WTC11 (cell line): ENCODE measurements at places on chromosomes 6 and 20. TPM values are rescaled to one million over a fixed set of nuclear protein-coding genes. Genes with fewer than 3 reads are reported as not detected.

The PPP1R10 gene
- total RNA-seq = 83.1 to 90.5 TPM (median 85.5 TPM) in 3 replicates

The CSE1L gene
- 192 to 211 TPM (median 204 TPM) in 3 replicates for total RNA-seq

The TRIM40 gene
- total RNA-seq = not detected in 3 replicates

The PTCRA gene
- total RNA-seq = not detected in 3 replicates

The ZNF322 gene
- total RNA-seq = 42.9 to 50.8 TPM (median 47.3 TPM) in 3 replicates

The ALDH8A1 gene
- total RNA-seq = 0.17 to 0.46 TPM (median 0.23 TPM) in 3 replicates

The SLC35F1 gene
- 9.2 to 11.0 TPM (median 9.4 TPM) in 3 replicates for total RNA-seq

The ZNF391 gene
- total RNA-seq = 9.4 to 11.5 TPM (median 11.3 TPM) in 3 replicates

The VWA7 gene
- total RNA-seq = 1.2 to 1.8 TPM (median 1.4 TPM) in 3 replicates
